IMR-90 (cell line): ENCODE measurements at places on chromosomes 16 and 17. TPM values are rescaled to one million over a fixed set of nuclear protein-coding genes. Genes with fewer than 3 reads are reported as not detected.

DNA sequence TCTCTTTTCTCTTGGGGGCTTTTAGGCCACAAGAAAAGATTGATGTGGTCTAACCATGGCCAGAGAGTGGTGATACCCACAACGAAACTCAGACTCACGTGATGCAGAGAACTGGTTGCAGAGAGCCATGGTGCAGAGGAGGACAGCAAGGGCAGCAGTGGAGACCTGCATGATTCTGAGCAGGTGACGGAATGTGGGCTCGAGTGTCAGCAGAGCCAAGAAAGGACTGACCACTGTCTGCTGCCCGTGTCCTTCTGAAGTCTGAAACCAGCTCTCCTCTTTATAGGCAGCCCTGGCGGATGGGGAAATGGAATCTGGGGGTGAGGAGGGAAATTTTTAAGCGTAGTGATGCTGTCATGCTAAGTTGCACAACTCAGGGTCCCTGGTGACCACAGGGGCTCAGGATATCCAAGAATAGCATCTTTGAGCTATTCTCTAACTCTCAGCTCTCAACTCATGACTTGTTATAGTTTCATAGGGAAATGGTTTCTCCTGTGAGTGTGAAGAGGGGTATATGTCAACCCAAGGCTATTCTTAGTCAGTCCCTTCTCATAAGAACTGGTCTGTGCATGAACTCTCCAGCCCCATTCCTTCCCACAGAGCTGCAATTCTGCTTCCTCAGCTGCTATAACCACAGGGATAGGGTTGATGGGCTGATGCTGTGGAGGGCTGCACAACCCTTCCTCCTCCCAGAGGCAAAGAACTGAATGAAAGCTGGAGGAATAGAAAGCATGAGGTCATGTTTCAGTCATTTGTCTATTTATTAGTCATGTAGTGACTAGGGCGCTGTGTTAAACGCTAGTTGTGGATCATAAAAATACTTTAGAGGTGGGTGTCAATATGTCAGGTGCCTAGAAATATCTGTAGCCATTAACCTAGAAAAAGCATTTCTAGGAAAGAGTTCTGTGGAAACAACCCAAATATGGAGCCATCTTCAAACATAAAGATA is at the start of gene CCL3:
Gene CCL3, minus strand, starts transcription at position 256 of the 949 bp plus-strand sequence. Its CDS starts 85 bp downstream, at position 171.
- DNase-seq, result no peak
- no peaks in the 10 kb centered on the region; the same call in 1 of the 2 replicates for H3K27me3 ChIP-seq
- no peak within 1 kb of the TSS for H3K27ac ChIP-seq
- no peaks in the 10 kb centered on the region for H3K36me3 ChIP-seq
- no peak within 1 kb of the TSS for H3K4me3 ChIP-seq
- H3K4me1 ChIP-seq, result no peaks in the 10 kb centered on the region

- no peaks in the 10 kb centered on the region for H3K27me3 ChIP-seq
- H3K4me1 ChIP-seq, result no peaks in the 10 kb centered on the region
- no peak overlapping the region for H3K27ac ChIP-seq
- H3K4me3 ChIP-seq, result no peak overlapping the region
- DNase-seq, result no peak
- H3K36me3 ChIP-seq, result no peaks in the 10 kb centered on the region
Observed at GRCh38 chr16:7914748-7915147, 582.1 kb downstream of the RBFOX1 start.

The CTRL gene
- polyA plus RNA-seq, result 0.89 and 1.1 TPM in 2 replicates

GRCh38 chr16:73000020-73000906 is 47.7 kb downstream of the ZFHX3 start:
- peaks cover 9% of the 10 kb centered on the region for H3K4me1 ChIP-seq
- H3K27me3 ChIP-seq, result no peaks in the 10 kb centered on the region
- H3K27ac ChIP-seq, result no peak overlapping the region
- DNase-seq, result no peak

- no peak for DNase-seq
- H3K27me3 ChIP-seq, result no peaks in the 10 kb centered on the region
- H3K36me3 ChIP-seq, result peaks cover 5% of the 10 kb centered on the region
- no peak overlapping the region for H3K27ac ChIP-seq
- H3K4me1 ChIP-seq, result peaks cover 11% of the 10 kb centered on the region
Observed at GRCh38 chr17:1391577-1391976, 8.4 kb downstream of the YWHAE start.

- peak; percentile 40 for DNase-seq
- H3K27ac ChIP-seq, result peak overlapping the region; percentile 42; the same call in 1 of the 2 replicates
- peak overlapping the region; percentile 14; the same call in 1 of the 2 replicates for H3K4me3 ChIP-seq
Observed at GRCh38 chr16:19757762-19758595, 39.9 kb downstream of the IQCK start.

DNA sequence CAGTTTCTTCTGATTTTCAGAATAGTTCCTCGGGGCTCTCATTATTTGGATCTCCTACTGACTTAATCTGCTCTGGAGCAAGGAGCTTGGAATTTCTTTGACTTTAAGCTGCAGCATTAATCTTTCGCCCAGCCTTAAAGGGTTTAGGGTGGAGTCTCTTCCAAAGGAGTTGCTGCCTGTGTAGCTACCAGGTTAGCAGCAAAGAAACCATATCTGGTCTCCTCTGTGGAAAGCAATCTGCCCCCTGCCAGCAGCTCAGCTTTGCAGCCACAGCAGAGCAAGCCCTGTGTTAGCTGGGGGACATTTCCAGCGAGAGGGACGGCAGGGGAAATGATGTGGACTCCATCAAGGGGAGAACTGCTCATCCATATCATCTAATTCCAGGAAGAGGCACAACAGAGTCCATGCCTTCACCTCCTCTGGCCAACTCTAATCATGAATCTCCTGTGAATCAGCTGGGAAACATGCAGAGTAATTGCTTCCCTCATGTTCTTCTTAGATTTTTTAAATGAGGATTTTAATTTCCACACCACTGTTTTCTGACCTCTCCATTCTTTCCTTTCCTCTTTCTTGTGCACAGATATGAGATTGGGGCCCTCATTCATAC is 827.6 kb upstream of the CA10 start:
- no peaks in the 10 kb centered on the region for H3K36me3 ChIP-seq
- DNase-seq, result no peak
- no peaks in the 10 kb centered on the region for H3K4me1 ChIP-seq
- no peaks in the 10 kb centered on the region for H3K27me3 ChIP-seq
- H3K27ac ChIP-seq, result no peak overlapping the region

The ANKFN1 gene
- polyA plus RNA-seq, result not detected in 2 replicates

DNA sequence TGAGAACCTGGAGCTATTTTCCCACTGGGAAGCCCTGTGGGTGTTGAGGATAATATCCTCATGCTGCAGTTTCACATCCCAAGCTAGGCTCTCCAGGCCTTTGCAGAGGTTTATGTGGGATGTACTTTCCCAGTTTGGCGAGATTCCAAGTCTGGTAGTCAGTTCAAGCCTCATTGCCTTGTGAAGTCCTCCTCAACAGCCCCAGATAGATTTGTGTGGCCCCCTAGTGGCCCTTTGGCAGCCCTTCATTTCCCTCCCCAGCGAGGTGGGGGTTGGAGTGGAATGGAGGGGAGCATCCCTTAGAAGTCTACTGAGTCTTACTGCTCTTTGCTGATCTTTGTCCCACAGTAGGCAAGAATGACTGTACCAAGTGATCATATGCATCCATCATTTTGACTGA is 137.9 kb downstream of the CDH11 start:
- H3K27ac ChIP-seq, result no peak overlapping the region
- H3K36me3 ChIP-seq, result peaks cover 51% of the 10 kb centered on the region
- peak; percentile 89 for DNase-seq
- H3K27me3 ChIP-seq, result no peaks in the 10 kb centered on the region
- H3K4me1 ChIP-seq, result no peaks in the 10 kb centered on the region
- H3K4me3 ChIP-seq, result no peak overlapping the region

GRCh38 chr16:63653044-63653839 is 1468.6 kb downstream of the CDH11 start:
- H3K27me3 ChIP-seq, result no peaks in the 10 kb centered on the region
- no peak overlapping the region for H3K4me3 ChIP-seq
- DNase-seq, result no peak

- H3K4me1 ChIP-seq, result peaks cover 18% of the 10 kb centered on the region
- peaks cover 11% of the 10 kb centered on the region for H3K36me3 ChIP-seq
- peak; percentile 60 for DNase-seq
- H3K4me3 ChIP-seq, result peak overlapping the region; percentile 28; the same call in 1 of the 2 replicates
- no peaks in the 10 kb centered on the region for H3K27me3 ChIP-seq
Observed at GRCh38 chr17:57861000-57861789, 11.4 kb upstream of the MRPS23 start.

- no peaks in the 10 kb centered on the region for H3K27me3 ChIP-seq
- no peak for DNase-seq
- no peak overlapping the region for H3K27ac ChIP-seq
- no peak overlapping the region for H3K4me3 ChIP-seq
Observed at GRCh38 chr17:80247561-80247960, 13.1 kb upstream of the RNF213 start.

DNA sequence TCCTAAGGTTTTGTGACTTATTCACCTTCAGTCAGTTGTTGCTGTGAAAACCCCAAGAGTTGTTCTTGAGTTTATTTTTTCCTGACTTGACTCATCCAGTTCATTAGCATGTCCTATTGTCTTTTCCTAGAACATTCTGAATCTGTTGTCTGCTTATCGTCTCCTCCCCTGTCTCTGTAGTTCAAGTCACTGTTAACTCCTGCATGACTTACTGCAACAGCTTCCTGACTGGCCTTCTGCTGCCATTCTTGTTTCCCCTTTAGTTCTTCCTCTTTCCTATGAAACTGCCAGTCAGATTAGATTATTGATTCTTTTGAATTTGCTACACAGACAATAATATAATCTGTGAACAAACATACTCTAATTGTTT is 161.5 kb downstream of the FTO start:
- H3K4me3 ChIP-seq, result no peak overlapping the region
- DNase-seq, result no peak
- no peaks in the 10 kb centered on the region; the same call in 1 of the 2 replicates for H3K4me1 ChIP-seq
- H3K36me3 ChIP-seq, result peaks cover 2% of the 10 kb centered on the region; the same call in 1 of the 2 replicates

- H3K4me3 ChIP-seq, result no peak overlapping the region
- no peak overlapping the region for H3K27ac ChIP-seq
- peaks cover 85% of the 10 kb centered on the region for H3K27me3 ChIP-seq
- DNase-seq, result no peak
- H3K4me1 ChIP-seq, result no peaks in the 10 kb centered on the region
Observed at GRCh38 chr16:85990861-85991301, 91.9 kb downstream of the IRF8 start.

The KRT40 gene
- not detected in 2 replicates for polyA plus RNA-seq
